ENCODE measurements at places on chromosomes 6 and 20.

GRCh38 chr6:156795825-156796224 is 18.6 kb downstream of the ARID1B start:
- DNase-seq = no peak

GRCh38 chr6:127606131-127606562 is 29.2 kb downstream of the C6orf58 start:
- no peak for DNase-seq

GRCh38 chr20:13202565-13202964 is 18.5 kb upstream of the ISM1 start:
- no peak for DNase-seq

DNA sequence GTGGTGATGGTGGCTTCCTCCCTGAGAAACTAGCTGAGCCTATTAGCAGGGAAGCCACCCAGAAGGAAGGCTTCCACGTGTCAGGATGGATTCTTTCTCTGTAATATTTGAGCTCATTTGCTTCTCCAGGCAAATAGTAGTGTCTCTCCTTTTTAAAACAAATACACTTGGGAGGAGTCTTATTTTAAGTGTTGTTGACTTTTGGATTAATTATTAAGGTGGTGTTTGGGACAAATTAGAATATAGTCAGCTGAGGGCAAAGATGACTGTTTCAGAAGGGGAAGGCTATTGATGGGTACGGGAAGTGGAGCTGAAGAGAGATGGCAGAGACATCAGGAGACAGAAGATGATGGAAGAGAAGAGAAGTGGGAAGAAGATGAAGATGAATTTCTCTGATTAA is 119.8 kb upstream of the PHACTR1 start:
- no peak for DNase-seq

GRCh38 chr6:121791396-121792315 is 356.2 kb downstream of the GJA1 start:
- DNase-seq = no peak

All from BJ (cell line).